Hematopoietic multipotent progenitor cell treated with erythropoietin and hydrocortisone succinate and interleukin-3 and kit ligand, for 4 days (in vitro differentiated cells): ENCODE measurements at places on chromosomes 2 and 18.

DNA sequence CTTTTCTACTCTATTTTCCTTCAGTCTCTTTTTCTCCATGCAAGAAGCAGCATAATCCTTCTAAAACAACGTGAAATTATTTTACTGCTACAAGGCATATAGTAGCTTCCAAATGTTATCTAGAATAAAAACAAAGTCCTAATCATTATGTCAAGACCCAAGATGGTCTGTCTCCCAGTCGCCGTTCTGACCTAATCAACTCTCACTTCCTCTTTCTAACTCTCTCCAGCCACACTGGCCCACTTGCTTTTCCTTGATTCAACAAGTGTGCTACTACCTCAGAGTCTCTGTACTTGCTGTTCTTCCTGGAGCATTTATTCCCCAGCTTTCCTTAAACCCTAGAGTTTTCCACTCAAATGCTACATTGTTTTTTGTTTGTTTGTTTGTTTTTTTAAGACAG, 1491.2 kb downstream of the LRP1B start:
- peak; percentile 3 for DNase-seq

- DNase-seq: no peak
These were observed 73.2 kb downstream of the CAPN13 start for GRCh38 chr2:30733876-30734520.

DNA sequence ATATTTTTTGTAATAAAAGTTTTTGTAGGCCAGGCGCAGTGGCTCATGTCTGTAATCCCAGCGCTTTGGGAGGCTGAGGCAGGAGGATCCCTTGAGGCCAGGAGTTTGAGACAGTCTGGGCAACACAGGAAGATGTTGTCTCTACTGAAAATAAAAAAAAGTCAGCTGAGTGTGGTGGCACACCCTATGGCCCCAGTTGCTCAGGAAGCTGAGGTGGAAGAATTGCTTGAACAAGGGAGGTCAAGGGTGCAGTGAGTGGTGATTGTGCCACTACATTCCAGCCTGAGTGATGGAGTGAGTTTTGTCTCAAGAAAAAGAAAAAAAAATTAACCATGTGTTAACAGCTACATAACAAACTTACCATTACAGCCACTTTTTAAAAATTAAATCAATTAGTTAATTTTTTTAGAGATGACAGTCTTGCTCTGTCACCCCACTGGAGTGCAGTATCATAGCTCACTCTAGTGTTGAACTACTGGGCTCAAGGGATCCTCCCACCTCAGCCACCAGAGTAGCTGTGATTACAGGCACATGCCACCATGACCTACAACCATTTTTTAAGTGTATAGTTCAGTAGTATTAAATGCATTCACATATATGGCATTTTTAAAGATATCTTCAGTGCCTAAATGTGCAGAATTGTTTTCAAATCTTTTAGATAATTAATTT, 67.2 kb upstream of the ACYP2 start:
- peak; percentile 54 for DNase-seq

GRCh38 chr2:64035072-64035942, 16.1 kb upstream of the VPS54 start:
- DNase-seq: no peak

DNA sequence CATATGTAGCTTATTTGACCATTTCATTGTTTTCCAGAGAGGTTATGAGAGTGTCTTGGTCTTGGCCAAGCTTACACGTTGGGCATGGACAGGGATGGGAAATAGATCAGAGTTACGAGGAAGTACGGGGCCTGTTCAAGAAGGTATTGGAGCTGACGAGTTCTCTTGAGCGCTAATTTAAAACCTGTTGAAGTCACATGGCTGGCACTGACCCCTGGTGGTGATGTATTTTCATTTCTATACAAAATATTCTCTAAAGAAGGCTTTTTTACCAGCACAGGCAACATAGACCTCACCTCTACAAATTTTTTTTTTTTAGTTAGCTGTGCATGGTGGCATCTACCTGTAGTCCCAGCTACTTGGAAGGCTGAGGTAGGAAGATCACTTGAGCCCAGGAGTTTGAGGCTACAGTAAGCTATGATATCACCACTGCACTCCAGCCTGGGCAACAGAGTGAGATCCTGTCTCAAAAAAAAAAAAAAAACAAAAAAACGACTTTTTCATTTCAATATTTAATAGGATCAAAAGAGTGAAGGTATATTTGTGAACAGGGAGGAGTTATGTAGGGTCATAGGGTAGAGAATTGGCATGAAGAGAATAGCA, 19.6 kb downstream of the UGP2 start:
- peak; percentile 90 for DNase-seq

DNA sequence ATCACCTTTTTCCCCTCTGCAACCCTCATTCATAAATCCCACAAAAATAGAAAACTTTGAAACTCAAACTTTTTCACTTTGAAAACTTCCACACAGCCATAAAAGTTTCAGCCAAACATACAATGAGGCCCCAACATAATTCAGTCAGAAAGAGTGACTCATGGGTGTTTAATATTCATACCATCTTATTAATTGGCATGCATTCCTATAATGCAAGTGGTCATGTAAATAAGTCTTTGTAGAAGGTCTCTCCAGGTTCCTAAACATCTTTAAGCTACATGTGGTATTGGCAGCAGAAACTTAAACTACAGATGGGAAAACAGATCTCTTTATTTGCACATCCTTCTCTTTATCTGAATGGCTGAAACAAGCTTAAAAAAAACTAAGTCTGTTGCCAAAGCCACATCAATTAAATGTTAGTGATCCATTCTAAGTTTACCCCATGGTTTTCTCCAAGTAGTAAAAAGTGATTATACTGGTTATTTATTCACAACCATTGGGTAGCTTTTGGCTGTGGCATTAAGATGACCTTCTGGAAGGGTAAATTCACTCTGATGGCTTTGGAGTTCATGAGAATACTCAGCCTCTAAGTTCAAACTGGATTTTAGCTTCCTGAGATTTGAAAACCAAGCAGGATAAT, 70.2 kb upstream of the LYPD1 start:
- no peak for DNase-seq

DNA sequence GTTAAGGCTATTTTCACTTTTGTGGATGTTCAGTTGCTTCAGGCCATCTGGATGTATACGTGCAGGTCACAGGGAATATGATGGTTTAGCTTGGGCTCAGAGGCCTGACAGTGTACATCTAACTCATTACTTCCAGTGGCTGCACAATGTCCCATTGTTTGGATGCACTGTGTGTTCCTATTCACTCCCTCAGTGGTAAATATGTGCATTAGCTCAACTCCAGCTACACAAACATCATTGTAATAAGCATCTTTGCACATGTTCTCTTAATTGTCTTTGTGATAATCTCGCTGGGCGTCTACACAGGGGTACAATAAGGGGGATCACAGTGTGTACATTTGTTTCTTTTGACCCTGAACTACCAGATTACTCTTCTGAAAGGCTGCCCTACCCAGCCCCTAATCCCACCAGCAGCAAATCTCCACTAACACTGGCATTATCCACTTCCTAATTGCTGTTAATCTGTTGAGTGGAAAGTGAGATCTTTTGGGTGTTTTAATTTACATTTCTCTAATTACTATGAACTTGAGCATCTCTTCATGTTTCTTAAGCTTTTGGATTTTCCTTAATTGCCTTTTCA, 56.1 kb upstream of the POLE4 start:
- DNase-seq: no peak

DNA sequence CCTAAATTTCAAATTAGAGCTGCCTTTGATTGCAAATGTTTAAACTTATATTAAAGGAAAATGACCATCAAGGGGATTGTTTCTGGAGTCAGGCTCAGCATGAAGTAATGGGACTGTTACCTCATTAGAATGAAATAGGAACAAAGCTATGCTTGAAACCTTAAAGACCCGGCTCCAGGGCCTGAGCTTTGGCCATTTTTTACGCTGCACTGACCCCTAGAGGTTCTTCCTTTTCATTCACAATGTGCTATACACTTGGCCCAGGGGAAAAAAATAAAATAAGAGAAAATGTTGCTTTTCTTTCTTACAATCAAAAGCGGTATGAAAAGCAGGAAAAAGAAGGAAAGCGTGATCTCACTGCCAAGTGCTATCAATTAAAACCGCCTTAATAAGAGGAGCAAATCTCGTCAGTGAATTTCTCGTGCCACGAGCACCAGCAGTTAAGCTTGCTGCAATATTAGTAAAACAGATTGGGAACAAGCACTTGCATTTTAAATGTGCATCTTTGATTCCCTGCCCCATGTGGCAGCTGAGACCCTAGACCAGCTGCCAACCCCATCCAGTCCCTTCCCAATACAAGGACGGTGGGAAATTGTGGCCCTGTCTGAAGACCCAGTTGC, 96.6 kb downstream of the MBD2 start:
- peak; percentile 77 for DNase-seq

GRCh38 chr2:144357623-144358373, 162.1 kb downstream of the ZEB2 start:
- no peak for DNase-seq

GRCh38 chr2:10252661-10253060, 50.0 kb upstream of the HPCAL1 start:
- DNase-seq: peak; percentile 57

GRCh38 chr18:43589611-43590151, 312.4 kb upstream of the SYT4 start:
- DNase-seq: no peak

- peak; percentile 62 for DNase-seq
These were observed at the start of gene HAAO for GRCh38 chr2:42792583-42793333. Gene HAAO (minus strand): TSS chr2:42792583. CDS start chr2:42792536, 47 bp downstream.

DNA sequence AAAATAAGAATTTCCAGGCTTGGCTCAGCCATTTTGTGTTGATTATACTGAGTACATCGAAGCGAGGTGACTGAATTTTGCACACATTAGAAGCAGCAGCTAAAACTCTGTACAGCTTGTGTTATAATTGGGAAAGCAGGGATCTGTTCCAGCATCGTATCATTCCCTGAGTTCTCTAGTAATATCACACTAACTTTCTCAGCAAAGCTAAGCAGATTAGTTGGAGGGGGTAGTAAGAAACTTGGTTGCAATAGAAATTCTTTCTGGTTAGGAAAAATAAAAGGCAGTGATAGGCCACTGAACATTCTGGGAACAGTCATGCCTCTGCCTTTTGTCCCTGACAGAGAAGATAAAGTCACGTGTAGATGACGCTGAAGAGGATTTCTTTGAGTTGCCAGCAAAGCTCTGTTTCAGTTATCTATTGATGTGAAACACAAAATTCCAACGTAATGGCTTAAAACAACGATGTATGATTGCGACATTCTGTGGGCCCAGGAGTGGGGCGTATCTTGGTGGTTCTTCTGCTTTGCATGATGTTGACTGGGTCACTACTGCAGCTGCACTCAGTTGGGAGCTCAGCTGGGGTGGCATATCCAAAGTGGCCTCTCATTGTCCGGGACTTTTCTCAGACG, 202.1 kb upstream of the MEX3C start:
- no peak for DNase-seq

DNA sequence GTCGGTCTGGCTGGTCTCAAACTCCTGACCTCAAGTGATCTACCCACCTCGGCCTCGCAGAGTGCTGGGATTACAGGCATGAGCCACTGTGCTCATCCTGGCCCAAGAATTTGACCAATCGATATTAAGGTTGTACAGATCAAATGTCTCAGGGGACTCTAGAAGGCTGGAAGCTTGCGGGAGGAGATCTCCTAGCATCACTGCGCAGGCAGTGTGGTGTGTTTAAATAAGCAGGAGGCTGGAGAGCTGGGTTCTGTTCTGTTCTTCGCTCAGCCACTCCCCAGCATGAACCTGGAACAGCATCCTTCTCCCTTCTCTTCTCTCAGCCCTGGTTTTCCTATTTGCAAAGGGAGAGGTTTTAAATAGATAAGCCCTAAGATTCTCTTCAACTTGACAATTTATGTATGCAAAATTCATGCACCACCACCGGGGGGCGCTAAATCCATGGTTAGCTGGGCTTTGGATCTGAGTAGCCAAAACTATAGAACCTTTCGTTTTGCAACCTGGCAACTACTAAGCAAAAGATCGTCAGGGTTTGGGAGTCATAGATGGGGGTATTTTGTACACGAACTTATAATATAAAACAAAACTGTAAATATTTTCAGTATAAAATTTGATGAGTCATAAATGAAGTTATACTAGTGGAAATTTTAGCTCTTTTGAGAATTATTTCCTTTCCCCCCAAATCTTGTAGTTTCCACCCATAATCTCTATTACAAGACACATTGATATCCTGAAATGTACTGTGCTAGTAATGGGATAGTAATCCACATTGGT, 60.6 kb downstream of the SLC16A14 start:
- DNase-seq: peak; percentile 90

GRCh38 chr2:231351648-231352047, 43.9 kb upstream of the B3GNT7 start:
- no peak for DNase-seq
